H7 (cell line): ENCODE measurements at places on chromosomes 4 and X. TPM values are rescaled to one million over a fixed set of nuclear protein-coding genes. Genes with fewer than 3 reads are reported as not detected.

NEIL3 gene
- 7.8 and 8.8 TPM in 2 replicates for total RNA-seq

CXCL3 gene
- 0.14 and 0.37 TPM in 2 replicates for total RNA-seq

ARMCX1 gene
- 27.0 and 33.0 TPM in 2 replicates for total RNA-seq

RXFP1 gene
- total RNA-seq = not detected in 2 replicates
